AG09319 (cell line): ENCODE measurements at places on chromosomes 4 and X.

GRCh38 chr4:74097631-74098426 lies 1.2 kb downstream of the CXCL2 start:
- DNase-seq, result no peak

- DNase-seq, result no peak
Observed at GRCh38 chrX:107674480-107675364, 46.4 kb downstream of the PRPS1 start.

- no peak for DNase-seq
Observed at GRCh38 chr4:89064848-89065247, 7.9 kb upstream of the FAM13A start.

- no peak for DNase-seq
Observed at GRCh38 chrX:53445977-53446376, 11.8 kb upstream of the HSD17B10 start.

- DNase-seq, result no peak
Observed at GRCh38 chr4:113953888-113954287, 25.6 kb downstream of the ARSJ start.

DNA sequence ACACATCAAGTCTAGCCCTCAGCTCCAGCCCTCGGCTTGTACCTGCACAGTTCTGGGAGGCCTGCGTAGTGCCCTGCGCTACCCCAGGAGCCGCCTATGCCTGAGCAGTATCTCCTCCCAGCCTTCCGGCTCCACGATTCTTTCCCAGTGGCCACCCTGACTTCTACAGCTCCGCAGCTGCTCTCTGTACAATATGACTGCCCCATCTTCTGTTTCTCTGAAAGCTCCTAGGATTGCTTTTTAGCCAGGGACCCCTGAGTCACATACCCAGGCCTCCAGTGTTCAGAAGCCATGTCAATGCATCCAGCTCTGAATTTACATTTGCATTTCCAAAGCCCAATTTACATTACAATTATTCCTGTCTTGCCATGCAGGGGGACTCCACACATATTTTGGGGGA lies 135.5 kb downstream of the PJA1 start:
- no peak for DNase-seq
